ENCODE measurements at places on chromosomes 1 and 21.
A peak's percentile ranks its signal among the peaks of the same experiment; 100 is the strongest.

DNA sequence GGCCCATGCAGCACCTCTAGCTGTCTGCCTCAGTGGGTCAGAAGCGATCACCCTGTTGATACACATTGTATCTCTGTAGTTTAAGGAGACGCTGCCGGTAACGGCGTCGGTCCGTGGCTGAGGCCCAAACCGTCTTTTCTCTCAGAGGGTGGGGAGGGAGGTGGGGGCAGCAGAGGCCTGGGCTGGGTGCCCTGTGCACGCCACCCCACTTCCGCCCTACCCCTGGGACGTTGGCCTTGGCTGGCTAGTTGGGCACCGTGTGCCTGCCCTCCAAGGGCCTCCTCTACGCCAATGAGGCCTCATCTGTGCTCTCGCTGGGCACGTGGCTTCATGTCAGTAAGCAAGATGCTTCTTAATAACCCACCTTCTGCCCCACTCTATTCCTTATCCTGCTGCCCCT is 9.4 kb downstream of the ZC3H12A start:
- DNase-seq, result no peak

DNA sequence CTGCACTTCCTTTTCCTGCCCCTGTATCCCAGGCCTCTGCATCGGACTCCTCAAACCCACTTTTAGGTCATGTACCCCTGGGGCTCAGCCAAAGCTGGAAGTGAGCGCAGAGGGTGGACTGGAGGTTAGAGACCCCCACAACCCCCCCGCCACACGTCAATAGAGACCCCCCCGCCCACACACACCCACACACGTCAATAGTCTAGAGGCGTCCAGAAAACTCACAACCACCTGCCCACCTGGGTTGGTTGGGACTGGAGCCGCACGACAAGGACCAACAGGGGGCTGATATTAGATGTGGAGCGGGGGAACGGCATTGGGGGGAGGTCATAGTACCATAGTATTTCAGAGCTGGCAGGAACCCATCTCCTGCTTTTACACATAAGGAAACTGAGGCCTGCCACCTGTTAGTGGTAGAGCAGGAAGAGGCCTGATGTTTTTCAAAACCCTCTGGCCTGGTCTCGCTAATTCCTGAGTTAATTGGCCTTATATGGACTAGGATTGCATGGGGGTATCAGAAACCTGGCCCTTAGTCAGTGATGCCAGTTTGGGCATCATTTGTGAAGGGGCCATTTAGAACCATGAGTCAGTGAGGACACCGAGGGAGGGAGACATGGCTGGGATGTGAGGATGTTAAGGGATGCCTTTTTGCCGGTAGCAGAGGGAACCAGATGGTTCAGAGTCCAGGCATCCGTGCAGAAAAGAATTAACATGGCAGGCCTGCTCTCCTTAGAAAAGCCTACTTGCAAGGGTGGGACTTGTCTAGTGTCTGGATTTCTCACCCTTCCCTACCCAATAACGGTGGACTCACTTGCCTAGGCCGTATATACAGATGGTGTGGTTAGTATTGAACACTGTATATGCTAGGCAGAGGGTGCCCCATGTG is 1.1 kb downstream of the NENF start:
- no peak for DNase-seq

- no peak for DNase-seq
These were observed 192.4 kb downstream of the HMCN1 start for GRCh38 chr1:185926588-185926987.

DNA sequence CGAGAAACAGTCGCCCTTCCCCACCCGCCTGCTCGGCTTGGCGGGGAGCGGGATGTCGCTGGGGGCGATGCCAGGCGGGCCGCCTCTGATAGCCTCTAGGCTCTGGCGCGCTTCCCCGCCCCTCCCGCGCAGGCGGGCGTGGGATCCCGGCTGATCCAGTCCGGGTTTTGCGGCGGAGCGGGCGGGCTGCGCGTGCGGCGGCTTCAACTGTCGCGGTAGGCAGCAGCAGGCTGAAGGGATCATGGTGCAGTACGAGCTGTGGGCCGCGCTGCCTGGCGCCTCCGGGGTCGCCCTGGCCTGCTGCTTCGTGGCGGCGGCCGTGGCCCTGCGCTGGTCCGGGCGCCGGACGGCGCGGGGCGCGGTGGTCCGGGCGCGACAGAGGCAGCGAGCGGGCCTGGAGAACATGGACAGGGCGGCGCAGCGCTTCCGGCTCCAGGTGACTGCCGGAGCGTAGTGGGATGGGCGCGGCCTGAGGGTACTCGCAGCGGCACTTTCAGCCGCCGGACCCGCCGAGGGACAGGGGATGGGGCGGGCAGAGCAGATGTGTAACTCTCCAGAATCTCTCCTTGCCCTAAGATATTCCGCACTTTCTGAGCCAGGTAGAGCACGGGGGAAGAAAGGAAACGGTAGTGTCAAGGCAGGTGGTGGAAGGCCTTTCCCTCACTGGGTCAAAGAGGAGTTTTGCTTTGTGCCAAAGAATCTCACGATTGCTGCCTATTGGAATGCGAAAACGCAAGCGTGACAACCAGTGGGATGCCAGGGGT is at the start of gene FAAH:
FAAH (plus strand) TSS at position 210 of the 764 bp plus-strand sequence; CDS start at position 242, 32 bp downstream.
- DNase-seq, result peak; percentile 19

DNA sequence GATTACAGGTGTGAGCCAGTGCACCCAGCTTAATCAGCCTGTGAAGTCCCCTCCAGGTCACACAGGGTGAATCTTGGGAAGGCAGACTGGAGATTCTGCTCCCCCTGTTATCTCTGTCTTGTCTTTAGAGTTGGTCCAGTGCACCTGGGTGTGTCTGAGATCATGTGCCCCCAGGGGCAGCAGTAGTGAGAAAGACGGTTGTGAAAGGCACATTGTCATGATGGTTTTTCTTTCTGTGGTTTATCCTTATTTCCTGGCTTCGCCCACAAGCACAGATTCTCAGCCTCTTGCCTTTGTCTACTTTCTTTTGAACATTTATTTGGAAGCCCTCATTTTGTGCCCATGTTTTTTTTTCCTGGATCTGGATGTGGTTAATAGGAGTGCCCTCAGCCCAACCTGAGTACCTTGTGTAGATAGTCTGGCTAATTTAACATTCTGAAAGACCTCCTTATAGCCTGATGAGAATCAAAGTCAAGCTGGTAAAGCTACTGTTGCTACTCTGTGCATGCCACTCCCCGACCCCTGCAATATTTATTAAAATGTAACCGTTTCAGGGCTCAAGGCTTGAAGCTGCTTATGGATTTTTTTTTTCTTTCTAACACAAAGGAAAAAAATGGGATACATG is 23.7 kb downstream of the UCK2 start:
- DNase-seq, result no peak

DNA sequence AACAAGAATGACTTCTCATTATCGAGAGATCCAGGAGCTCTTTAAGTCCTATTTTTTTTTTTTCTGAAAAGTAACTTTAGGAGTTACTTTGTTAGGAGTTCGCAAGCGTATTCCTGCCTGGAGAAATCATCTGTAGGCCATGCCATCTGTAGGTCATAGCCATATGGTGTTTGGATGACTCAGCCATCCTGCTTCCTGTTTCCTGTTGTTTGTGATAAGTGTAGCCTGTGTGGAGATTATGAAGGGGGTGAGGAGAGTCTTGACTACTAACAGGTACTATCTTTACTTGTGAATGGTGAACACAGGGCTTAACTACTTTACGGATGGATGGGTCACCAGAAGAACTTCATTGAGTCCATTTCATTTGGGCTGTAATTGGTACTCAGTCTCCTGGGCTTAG is 327.2 kb downstream of the PTPRU start:
- DNase-seq, result no peak

- no peak for DNase-seq
These were observed 93.6 kb downstream of the SNRPE start for GRCh38 chr1:203954788-203955552.

GRCh38 chr1:24776821-24777220 is 31.6 kb downstream of the CLIC4 start:
- DNase-seq, result no peak

DNA sequence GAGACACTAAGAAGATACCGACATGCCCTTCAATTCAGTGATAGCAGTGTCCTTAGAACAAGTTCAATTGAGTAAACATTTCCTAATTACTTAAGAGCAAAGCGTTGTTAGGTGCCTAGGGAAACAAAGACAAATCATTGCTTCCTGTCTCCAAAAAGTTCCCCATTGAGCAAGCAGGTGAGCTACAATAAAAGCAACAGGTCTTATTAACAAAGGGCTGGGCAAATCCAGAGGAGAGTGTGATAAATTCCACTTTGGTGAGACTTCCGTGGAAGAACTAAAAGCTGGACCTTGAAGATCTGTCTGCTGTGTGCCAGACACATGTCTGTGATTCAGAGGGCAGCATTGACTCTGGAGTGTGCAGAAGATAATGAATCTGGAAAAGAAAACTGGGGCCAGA is 1.9 kb upstream of the TUT4 start:
- DNase-seq, result no peak

DNA sequence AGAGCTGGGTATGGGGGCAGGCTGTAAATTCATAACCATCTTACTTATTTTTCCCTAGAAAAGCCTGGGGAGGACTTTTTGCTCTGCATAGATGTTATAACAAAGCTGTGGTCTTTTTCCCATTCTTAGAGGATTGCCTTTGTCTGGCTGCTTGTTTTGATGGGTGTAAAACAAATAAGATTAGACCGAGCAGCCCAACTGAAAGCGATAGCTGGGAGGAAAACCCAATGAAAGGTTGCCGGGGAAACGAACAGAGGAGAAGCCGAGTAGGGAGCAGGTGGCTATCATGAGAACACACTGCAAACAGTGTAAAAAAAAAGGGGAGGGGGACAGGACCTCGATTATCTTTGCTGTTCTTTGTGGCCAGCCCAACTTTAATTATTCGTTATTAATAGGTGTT is 1.9 kb downstream of the ELAVL4 start:
- no peak for DNase-seq

DNA sequence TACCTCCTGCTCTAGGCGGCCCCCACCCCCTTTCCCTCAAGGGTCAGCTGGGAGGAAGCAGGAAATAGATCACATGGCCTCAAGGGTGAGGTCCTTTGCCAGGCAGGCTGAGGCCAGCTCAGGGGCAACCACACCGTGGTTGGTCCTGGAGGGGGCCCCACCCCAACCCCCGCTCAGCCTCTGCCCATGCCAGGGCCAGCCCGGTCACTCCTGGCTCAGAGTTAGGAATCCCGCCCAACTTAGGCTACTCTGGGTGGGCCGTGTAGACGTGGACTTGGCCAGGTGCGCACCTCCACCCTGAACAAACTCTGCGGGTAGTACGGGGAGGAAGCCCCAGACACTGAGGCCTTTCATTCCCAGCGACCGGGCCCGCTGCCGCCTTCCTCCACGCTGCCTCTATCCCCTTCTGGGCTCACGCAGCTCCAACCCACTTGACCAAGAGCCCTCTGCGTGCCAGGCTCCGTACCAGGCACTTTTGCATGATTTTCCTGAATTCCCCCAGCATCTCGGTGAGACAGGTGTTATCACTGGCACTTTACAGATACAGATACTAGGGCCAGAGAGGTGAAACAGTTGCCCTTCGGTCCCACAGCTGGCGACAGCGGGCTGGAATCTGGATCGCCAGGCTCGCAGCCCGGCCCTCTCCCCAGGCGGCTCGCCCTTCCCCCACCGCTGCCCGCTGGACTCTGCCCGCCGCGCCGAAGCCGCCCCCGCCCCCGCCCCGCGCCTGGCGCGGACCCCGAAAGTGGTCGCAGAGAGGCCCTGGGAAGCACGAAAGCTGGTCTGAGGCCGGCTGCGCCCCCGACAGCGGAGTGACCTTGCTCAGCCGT is 769 bp downstream of the GALE start:
- no peak for DNase-seq

DNA sequence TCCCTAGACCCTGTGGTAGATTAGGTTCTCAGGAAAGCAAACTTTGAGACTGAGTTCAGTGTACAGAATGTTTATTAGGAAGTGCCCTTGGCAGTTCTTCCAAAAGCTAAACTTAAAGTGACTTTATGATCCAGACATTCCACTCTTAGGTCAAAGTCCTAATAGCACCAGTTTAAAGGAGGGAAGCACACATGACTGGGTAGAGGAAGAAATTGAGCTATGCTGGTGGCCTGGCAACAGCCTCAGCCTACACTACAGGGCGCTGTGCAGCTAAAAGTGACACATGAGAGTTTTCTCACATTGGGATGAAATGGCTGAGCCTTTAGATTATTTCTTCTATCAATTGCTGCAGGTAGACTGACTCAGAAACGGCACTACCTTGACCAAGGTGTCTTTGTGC is 280.4 kb downstream of the BRINP2 start:
- DNase-seq, result no peak

GRCh38 chr1:160827418-160827817 is 31.4 kb downstream of the LY9 start:
- no peak for DNase-seq
